Stimulated activated CD8-positive, alpha-beta memory T cell treated with anti-CD3 and anti-CD28 coated beads, Interleukin-2, amount 100 ng/mL, for 48 hours (primary cell): ENCODE measurements at places on chromosomes 3 and 15.

- DNase-seq, result no peak
These were observed 44.9 kb downstream of the NMD3 start for GRCh38 chr3:161265916-161266571.

DNA sequence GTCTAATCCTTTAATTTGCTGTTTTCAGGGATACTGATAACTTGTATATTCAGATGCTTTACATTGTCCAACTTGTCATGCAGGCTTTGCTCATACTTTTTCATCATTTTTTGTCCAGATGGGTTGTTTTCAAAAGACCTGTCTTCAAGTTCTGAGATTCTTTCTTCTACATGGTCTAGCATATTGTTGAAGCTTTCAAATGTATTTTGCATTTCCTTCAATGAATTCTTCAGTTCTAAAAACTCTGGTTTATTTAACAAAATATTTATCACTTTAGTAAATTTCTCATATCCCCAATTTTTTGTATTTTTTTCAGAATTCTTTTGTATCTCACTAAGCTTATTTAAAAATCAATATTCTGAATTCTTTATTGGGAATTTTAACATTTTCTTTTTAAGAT lies 388.3 kb upstream of the IL12A start:
- no peak for DNase-seq

- DNase-seq, result no peak
These were observed 74.7 kb downstream of the IL1RAP start for GRCh38 chr3:190588570-190588969.

GRCh38 chr3:108153451-108153981 lies 62.7 kb upstream of the CD47 start:
- peak; percentile 17 for DNase-seq

DNA sequence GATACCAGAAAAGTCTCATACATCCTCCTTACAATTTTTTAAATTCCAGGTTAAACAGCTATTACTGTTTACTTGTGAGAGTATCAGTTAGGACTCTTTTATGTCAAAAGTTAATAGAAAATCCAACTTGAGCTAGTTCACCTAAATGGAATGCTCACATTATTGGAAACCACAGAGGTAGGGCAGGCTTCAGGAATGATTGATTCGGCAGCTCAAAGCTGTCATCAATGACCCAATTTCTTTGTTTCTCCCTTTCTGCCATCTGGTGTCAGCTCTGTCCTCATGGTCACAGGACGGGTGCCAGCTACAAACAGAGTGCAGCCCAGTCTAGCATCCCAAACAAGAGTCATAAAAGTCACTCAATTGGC lies 32.2 kb downstream of the CFAP20DC start:
- DNase-seq, result no peak

DNA sequence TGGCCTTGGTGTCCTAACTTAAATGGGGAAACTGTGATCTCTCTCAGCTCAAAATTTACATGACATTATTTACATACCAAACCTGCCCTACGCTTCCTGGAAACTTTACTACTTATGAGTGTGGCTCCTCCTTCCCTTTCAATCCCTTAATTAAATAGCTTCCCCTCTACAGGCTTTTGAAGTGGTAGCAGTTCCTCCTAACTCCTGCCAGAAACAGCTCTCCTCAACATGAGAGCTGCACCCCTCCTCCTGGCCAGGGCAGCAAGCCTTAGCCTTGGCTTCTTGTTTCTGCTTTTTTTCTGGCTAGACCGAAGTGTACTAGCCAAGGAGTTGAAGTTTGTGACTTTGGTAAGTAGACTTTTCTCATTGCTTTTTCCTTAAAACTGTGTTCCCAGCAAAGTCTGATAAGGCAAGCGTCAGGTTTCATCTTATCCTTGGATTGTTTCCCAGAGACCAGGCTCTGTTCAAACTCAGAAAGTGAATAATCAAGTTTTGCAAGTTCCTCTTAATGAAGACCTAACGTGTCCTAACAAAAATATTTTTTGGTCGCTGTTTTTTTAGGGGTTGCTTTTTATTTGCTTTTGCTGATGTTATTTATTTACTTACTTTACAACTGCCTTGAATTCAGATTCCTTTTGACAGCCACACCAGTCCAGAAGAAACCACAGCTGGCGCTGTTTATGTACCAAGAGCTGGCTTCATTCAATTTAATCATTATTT lies at the start of gene ACP3:
TSS of gene ACP3 (plus strand) at position 179 of the 720 bp plus-strand sequence. CDS start at position 229, 50 bp downstream.
- no peak for DNase-seq

DNA sequence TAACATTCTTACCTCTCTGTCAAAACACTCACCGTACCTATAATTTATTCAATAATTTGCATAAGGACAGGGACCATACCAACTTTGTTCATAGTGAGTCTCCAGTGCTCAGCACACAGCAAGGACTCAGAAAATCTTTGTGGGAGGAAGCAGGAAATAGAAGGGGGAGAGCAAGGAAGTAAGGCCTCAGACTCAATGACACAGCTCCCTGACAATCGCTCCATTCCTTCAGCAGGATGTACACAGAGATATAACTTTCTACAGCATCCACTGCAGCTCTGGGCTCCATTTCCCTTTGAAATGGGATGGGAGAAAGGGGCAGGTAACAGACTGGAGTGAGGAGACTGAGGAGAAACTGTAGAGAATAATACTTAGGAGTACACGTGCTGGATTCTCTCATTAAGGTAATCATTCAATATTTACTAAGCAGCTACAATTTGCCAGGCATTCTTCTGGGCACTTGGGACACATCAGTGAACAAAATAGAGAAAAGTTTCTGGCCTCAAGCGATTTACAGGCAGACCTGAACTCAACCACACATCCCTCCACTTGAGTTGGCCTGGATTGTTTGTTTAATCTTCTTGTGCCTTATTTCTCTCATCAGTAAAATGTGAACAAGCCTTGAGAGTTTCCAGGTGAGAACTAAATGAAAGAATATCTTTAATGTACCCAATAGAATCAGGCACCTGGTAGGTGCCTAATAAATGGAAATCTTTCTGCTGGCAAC lies 330.3 kb upstream of the THBS1 start:
- no peak for DNase-seq

- no peak for DNase-seq
These were observed 99.6 kb downstream of the MITF start for GRCh38 chr3:69838696-69839515.
